Fibroblast of skin of left quadriceps (primary cell): ENCODE measurements at places on chromosomes 12 and 14.

DNA sequence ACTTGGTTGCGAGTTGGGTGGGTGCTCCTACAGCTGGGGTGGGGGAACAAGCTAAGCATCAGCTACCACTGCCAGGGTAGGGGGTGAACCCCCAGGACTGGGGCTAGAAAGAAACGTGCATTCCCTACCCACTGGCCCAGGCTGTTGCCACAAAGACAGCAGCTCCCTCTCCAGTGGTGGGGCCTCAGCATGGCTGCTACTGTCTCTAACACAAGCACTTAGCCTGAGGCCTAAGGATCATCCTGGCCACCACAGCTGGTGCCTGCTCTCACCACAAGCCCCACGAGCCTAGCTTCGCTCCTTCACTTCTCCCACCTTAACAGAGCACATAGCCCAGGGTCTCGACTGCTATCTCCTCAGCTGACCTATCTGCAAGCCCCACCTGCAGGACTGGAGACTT, 18.9 kb downstream of the SLC25A21 start:
- DNase-seq = no peak

- DNase-seq = no peak
These were observed 7.2 kb upstream of the PLEKHG7 start for GRCh38 chr12:92695577-92695976.

GRCh38 chr12:123497065-123497464, 36.5 kb downstream of the RILPL1 start:
- no peak for DNase-seq

DNA sequence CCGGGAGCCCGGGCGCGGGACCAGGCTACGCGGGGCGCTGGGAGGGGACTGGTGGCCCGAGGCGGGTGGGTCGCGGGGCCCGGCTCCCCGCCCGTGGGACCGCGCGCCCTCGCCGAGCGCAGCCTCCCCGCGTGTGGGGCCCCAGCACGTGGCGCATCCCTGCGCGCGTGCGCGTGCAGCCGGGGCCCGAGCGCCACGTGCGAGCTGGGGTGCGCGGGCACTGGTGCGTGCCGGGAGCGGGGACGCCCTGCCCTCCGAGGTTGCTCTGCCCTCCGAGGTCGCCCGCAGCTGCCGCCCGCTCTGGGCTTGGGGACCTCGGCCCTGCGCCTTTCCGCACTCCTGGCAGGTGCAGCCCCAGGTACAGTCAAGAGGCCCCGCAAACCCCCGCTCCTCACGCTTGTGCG, 365 bp upstream of the CCDC88C start:
- no peak for DNase-seq

DNA sequence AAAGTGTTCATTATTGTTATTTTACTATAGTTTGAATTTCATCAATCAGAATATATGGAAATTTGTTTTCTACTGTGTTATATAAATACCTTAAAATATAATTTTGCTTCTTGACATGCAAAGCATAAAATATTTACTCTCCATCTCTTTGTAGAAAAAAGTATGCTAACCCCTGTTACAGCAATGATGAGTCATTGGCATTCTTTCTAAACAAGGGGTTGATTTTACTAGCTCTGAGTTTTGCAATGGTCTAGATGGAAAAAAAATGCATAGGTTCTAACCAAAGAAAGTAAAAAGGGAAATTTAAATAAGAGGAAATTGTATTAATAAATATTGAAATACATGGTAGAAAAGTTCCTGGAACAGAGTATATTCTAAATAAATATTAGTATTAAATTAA, 990.2 kb upstream of the ATXN7L3B start:
- no peak for DNase-seq

- no peak for DNase-seq
These were observed 13.8 kb downstream of the LGMN start for GRCh38 chr14:92734618-92735017.

DNA sequence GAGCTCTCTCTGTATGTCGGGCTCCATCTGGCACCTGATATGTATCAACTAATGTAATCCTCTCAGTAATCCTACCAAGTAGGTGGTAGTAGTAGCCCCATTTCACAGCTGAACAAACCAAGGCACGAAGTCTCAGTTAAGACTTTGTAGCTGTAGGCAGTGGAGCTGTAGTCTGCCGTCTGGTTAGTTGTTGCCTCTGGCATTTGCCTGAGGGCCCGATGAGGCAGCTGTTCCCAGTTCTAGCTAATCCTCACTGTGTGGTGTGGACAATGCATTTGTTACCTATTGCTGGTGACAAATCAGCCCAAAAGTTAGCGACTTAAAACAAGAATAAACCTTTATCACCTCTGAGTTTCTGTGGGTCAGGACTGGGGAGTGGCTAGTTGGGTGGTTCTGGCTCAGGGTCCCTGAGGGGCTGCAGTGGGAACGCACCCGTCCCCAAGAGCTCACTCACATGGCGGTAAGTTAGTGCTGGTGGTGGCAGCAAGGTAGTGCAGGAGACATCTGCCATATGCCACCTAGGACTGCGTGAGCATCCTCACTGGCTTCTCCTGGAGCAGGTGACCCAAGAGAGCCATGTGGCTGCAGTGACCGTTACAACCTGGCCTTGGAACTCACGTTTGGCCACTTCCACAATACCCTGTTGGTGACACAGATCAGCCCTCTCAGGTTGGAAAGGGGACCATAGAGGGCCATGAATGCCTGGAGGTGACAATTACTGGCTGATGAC, 5.6 kb downstream of the AACS start:
- DNase-seq = no peak

- no peak for DNase-seq
These were observed 357.7 kb downstream of the BCAT1 start for GRCh38 chr12:24591079-24591626.

- peak; percentile 84 for DNase-seq
These were observed 109.4 kb downstream of the DACT1 start for GRCh38 chr14:58747181-58747580.

GRCh38 chr12:128594521-128594920, 229.2 kb downstream of the SLC15A4 start:
- DNase-seq = no peak

GRCh38 chr14:68417009-68417650, 375.7 kb downstream of the ZFP36L1 start:
- no peak for DNase-seq

DNA sequence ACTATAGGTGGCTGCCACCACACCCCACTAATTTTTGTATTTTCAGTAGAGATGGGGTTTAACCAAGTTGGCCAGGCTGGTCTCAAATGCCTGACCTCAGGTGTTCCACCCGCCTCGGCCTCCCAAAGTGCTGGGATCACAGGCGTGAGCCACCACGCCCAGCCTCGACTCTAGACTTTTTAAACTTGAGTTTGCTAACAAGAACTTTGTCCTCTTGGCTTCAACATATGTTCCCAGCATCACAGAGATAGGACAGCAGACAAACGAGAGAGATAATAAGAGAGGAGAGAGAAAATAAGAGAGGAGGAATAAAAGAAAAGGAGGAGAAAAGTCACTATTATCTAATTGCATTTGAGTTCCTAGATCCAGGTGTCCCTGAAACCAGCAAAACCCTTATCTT, 119.1 kb downstream of the CEP83 start:
- DNase-seq = no peak

GRCh38 chr14:88872976-88873375, 48.5 kb downstream of the TTC8 start:
- DNase-seq = no peak

DNA sequence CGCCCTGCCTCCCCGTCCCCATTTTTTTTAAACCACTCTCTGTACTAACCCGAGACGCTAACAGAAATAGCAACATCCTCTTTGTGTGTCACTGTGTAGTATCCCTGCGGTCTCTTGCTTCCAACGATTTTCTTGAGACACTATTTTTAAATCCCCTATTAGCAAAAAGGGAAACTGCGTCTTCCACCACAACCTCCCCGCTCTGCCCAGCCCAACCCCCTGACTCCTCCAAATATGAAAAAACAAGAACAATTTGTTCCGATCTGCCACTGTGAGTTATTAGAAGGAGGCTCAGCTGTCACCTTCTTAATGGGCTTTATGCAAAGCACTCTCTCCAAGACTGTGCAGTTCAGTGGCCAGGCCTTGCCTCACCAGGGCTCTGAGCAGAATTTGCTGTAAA, 76.3 kb downstream of the MAP1LC3B2 start:
- no peak for DNase-seq
